ENCODE measurements at places on chromosomes 7 and 10.

DNA sequence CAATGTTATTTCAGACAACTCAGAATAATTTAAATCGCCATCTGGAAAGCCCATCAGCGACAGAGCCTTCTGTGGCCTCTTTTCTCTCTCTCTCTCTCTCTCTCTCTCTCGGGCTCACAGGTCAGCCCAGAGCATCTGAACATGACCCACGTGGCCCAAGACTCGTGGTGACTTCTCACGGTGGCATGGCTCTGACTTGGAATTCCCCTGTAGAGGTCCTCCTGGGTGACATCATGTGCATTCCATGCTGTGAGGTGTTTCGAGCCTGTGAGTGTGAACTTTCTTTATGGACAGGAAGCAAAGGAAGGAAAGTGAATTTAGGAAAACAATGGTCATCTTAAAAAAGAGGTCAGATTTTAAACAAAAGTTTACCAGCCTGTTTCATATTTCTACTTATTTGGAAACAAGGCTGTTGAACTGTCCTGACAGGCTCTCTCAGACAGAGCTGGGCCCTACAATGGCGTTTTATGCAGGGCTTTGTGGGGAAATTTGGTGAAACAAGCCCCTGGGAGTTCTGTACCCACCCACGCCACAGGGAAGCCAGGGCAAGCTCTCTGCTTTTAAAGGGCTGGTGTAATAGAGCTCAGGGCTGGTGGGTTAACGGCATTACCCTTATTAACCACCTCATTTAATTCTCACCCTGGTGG lies 359.7 kb upstream of the ZNF32 start:
- no peak for DNase-seq

DNA sequence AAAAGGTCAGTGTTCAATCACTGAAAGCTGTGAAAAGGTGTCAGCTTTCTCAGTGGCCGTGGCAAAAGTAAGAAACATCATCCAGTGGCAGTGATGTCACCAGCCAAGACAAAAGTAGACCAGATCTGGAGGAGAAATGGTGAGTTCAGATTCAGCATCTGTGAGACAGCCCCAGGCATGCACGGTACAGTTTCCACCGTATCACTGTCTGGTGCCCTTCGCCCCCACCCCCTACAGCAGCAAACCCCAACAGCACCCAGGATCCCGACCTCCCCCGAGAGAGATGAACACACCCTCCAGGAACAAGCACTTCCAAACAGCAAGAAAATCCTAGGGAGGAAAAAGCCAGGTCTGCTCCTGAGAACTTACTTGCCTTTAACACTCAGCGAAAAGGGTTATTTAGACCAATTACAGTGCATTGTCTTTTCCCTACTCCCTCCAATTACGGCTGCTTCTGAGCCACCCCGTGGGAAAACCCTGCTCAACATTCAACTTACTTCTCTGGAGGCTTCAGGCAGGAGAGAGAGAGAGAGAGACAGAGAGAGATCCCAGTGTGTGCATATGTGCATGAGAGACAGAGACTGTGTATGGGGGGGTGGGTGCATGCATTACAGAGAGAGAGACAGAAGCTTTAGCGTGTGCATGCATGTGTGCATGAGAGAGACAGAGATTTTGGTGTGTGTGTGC lies 189.6 kb downstream of the GRID1 start:
- no peak for DNase-seq

- DNase-seq, result no peak
Observed at GRCh38 chr7:132436121-132436520, 140.1 kb downstream of the PLXNA4 start.

GRCh38 chr7:24444666-24445440 lies 128.4 kb upstream of the PALS2 start:
- DNase-seq, result no peak

- DNase-seq, result no peak
Observed at GRCh38 chr7:36978461-36978860, 254.2 kb upstream of the AOAH start.

DNA sequence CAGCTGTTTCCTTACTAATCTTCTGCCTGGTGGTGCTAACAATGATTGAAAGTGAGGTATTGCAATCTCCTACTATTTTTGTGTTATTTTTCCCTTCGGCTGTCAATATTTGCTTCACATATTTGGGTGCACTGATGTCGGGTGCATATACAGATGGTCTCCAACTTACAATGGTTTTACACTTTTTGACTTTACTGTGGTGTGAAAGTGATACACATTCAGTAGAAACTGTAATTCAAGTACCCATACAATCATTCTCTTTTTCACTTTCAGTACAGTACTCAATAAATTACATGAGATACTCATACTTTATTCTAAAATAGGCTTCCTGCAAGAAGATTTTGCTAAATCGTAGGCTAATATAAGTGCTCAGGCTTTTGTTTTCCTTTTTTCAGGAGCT lies 73.2 kb downstream of the RNF216 start:
- no peak for DNase-seq

DNA sequence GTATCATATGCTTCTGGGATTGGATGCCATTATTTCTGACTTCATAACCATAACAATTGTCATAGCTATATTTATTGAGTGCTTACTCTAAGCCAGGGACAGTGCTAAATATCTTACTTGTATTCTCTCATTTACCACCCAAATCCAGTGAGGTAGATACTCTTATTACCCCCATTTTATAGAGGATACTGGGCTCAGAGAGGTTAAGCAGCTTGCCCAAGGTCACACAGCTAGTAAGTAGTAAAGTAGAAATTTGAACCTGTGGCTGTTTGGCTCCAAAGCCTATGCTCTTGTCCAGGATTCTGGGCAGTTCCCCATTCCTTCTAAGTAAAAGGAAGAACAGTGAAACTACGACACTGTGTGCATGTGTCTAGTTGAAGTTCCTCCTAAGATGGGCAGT lies 56.5 kb downstream of the COL13A1 start:
- no peak for DNase-seq

DNA sequence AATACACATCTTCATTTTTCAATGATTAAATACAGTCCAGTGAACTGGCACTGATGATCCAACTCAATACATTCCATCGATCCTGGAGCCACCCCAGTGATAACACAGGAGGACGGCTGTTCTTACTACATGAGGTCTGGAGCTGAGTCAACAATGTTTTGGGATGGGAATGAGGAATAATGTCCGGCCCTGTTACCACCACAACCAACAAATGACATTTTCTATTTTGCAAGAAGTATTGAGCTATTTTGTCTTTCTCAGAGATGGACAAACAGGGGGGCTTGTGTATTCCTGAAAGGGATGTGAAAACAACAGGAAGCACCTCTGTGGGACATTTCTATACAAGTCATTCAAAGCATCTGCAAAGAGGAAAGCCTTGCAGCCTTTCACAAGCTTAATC lies 249.2 kb downstream of the PARD3 start:
- no peak for DNase-seq

- no peak for DNase-seq
Observed at GRCh38 chr10:63344269-63344668, 121.5 kb downstream of the JMJD1C start.

Data from activated CD4-positive, alpha-beta T cell treated with anti-CD3 and anti-CD28 coated beads, Interleukin-2, amount 50 U/mL, for 48 hours (primary cell).